ENCODE measurements at places on chromosomes 11 and 22. TPM values are rescaled to one million over a fixed set of nuclear protein-coding genes. Genes with fewer than 3 reads are reported as not detected.

DNA sequence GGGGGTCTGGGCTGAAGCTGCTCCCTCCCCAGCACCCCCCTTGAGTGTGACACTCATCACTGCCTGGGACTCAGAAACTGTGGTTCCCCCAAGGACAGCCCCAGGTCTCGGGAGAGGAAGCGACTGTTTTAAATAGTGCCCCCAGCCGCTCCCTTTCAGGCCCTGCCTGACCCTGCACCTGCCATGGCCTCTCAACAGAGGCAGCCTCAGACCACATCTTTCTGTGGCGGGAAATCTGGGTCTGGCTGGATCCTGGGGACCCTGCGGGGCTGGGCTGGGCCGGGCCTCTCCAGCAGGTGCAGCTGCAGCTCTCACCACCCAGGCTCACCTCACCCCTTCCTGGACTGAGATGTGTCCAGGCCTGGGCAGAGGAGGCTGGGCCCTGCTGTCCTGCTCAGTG lies 3.7 kb upstream of the IGLL1 start:
- no peak for DNase-seq

- DNase-seq: no peak
These were observed 335.5 kb upstream of the CHORDC1 start for GRCh38 chr11:90558328-90558865.

GAL3ST1 gene
- 2.8 TPM for total RNA-seq

C22orf42 gene
- not detected for total RNA-seq
